ENCODE measurements at places on chromosomes 16 and 17.

- DNase-seq = no peak
Measured at GRCh38 chr16:54389836-54390494, 103.4 kb upstream of the IRX3 start.

GRCh38 chr17:38897176-38897575 lies 27.3 kb downstream of the LASP1 start:
- DNase-seq = no peak

DNA sequence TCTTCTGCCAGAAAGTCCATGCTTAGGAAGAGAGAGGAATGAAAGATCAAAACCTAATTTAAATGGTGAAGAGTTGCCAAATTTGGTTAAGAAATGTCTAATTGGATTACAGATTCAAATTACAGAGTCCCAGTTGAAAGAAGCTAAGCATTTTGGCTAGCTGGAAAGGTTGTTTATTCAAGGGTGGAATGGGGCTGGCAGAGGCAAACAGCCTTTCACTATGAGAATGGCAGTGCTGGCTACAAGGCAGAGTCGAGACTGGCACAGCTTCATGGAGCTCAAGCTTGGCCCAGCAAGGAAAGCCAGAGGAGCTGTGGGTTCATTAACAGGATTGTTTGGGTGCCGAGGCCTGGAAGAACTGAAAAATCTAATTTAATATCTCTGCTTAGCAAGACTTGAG lies 13.6 kb downstream of the MAP3K3 start:
- no peak for DNase-seq

DNA sequence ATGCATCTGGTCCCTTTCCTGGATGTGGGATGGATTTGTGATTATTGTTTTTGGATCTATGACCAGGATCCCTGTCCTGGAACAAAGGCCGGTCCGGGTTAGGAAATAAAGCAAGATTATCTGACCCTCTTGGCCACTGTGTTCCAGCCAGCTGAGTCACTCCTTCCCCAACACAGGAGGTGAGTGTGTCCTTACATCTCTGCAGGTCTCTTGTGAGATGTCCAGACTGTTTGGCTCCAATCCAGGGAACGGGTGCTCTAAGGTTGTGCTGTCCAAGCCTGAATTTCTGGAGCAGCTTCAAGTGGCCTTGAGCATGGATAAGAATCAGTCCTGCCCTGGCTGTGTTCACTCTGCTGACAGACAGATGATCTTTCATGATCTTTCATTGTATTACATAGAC lies 136.5 kb upstream of the CCL2 start:
- no peak for DNase-seq

DNA sequence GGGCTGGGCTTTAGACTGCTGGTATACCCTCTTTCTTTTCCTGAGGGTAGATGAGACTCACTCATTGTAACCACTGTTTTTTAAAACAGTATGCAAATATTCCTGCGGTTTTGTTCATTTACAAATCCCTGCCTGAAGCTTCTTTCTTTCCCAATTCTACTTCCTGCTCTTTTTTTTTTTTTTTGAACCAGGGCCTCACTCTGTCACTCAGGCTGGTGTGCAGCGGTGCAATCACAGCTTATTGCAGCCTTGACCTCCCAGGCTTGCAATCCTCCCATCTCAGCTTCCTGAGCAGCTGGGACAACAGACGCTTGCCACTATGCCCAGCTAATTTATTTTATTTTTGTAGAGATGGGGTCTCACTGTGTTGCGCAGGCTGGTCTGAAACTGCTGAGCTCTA lies 8.0 kb upstream of the SULT1A1 start:
- no peak for DNase-seq

DNA sequence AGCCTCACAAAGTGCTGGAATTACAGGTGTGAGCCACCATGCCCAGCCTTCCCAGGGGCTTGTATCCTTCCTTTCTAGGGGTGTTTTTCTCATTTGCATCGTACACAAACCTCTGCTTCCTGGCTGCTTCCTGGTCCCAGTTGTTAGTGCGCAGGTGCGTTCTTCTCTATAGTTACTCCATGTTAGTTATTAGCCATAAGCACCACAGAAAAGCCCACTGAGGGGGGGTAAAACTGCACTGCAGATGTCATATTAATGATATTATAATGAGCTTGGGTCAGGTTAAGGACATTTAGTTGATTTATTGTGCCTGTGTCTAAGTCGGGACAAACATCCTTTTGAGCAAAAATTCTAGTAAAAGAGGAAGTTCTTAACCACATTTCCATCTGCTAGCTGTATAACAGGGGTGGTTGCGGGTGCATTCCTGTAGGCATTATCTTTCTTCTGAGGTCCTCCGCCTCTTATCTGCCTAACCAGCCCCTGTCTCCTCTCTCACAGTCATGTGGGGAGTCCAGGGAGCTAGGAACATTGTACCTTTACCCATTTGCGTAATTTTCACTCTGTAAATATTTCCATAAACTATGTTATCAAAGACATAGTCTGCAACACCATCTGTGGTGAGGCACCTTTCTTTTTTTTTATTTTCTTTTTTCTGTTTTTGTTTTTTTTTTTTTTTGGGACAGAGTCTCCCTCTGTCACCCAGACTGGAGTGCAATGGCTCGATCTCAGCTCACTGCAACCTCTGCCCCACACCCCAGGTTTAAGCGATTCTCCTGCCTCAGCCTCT lies 23.6 kb upstream of the ATF7IP2 start:
- no peak for DNase-seq

GRCh38 chr16:30620169-30620568 lies 10.0 kb upstream of the ZNF689 start:
- no peak for DNase-seq

GRCh38 chr17:17412326-17412725 lies 64.5 kb upstream of the MED9 start:
- no peak for DNase-seq

GRCh38 chr16:1687427-1688316 lies 9.6 kb downstream of the JPT2 start:
- DNase-seq = no peak

DNA sequence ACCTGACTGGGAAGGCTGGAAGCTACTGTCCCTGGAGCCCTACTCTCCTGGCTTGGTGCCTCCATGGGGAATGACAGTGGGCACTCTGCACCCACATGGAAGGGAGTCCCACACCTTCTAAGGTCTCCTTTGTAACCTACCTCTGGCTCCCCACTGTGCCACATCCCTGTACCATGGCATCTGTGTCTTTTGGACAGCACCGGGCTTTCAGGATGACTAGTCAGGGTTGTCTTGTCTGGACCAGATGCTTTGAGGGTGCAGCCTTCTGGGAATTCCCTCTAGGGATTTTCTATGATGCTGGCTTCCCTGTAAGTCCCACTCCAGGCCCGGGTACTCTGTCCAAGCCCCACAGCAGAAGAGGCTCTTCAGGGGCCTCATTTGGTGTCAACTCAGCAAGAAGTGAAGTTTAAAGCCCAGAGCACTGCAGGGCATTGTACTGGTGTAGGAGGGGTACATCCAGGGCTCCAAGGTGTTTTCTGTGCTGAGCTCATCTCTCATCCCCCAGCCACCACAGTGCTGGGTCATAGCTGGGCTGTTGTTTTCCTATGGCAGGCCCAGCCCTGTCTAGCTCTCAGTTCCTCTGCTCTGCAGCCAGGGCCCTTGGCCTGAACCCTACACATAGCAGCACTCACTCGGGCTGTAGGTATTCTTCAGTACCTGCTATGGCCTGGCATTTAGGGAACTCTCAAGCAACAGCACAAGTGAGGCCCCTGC lies 255.3 kb downstream of the CPPED1 start:
- DNase-seq = no peak

DNA sequence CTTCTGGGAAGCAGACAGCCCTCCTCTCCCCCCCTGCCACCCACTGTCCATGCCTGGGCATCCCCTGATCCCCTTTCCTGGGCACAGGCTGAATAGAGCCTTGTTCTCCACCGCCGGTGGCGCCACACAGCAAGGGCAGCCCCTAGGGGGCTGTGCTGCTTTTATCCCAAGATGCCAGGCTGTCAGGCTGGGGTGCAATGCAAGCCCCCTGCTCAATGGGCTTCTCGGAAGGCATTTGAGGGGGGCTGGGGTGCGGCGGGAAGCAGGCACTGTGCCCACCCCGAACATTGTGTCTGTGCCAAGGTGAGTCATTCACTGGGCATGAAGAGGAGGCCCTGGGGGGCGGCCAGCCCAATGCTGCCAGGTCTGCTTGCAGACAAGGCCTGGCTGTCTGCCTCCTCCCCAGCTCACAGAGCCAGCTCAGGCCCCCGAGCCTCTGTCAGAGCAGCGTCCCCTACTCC lies 1.5 kb upstream of the GFAP start:
- no peak for DNase-seq

- no peak for DNase-seq
Measured at GRCh38 chr17:81440511-81441244, 45.4 kb downstream of the BAHCC1 start.

- no peak for DNase-seq
Measured at GRCh38 chr17:10151667-10152496, 46.5 kb downstream of the GAS7 start.

DNA sequence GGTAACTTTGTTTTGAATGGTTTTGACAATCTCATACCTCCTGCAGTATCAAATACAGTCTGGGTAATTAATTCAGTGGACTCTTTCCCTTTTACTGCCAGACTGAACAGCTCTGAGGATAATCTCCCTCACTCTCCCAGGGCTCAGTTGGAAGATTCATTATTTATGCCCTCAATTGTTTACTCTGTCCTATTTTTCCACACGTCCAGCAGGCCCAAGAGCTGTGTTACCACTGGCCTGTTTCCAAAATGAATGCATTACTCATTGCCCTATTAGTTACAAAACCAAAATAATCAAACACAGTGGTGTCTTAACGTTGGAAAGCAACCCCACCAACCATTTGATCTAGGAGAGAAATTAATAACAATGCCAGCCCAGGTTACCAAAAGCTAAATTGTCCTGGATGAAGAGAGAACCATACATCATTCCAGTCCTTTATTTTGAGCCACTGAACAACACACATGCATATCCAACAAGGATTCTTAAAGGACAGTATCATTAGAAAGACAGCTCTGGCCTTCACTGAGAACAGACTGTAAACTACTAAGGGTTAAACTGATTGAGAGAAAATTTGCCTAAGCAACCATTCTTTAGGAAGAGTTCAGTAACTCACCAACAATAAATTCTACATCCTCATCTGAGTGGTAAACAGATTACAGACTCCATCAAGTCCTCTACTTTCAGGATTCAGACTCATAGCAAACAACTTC lies 34.5 kb downstream of the FAM222B start:
- peak; percentile 33 for DNase-seq

- DNase-seq = no peak
Measured at GRCh38 chr16:26019381-26020242, 327.9 kb downstream of the HS3ST4 start.

- DNase-seq = no peak
Measured at GRCh38 chr16:67668495-67669157, 2.0 kb downstream of the C16orf86 start.

DNA sequence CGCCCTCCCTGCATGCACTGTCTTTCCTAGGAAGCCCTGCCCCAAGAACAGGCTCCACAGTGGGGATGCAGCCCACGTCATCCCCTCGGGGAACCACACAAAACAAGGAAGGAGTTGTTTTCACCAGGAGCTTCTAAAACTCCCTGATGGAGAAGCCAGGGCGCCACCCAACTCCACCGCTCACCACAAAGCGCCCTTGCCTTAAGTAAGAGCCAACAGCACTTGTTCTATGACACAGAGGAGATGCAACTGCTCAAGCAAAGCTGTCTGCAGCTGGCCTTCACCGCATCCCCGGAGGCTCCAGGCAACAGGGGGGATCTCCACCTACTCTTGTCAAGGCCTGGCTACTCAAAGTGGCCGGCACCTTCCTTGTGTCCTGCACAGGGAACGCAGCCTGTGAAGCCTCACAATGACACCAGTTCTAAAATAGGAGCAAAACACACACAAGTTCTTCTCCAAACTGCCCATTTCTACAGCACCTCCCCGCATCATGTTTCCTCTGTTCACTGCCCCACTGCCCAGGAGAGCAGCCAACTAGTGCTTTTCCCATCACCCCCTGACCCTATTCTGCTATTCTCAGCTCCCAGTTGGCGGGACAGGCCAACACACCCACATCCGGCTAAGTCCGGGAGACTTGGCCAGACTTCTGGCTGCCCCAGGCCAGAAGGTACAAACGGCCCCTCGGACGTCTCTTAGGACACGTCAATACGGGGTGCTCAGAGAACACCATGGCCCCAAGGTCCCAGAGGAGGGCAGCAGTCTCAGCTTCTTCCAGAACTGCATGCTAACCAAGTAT lies 24.2 kb downstream of the MPG start:
- DNase-seq = no peak

- DNase-seq = no peak
Measured at GRCh38 chr17:40538936-40539705, 26.2 kb downstream of the CCR7 start.

DNA sequence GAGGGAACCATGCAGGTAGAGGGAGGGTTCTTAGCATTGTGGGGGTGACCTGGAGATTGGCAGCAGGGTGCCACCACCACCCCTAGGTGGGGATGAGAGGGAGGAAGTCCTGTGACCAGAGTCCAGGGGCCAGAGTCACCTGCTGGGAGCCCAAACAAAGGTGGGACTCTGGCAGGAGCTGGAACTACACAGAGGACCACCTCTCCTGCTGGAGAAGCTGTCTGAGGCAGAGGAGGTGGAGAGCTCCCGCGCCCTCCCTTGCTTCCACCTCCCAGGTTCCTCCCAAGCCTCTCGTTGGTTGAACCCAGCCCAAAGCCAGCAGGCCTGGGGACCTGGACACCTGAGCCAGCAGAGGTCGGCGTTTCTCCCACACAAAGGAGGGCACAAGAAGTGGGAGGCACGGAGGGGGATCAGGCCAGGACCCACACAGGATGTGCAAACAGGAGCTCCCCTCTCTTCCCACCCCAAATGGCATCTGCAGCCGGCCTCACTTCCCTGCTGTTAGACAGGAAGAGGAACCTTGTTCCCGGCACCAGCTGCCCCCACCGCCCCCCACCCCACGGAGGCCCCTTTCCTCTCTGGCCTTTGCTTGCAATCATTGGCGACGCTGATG lies 154.6 kb downstream of the SEC14L1 start:
- DNase-seq = no peak

- DNase-seq = no peak
Measured at GRCh38 chr17:69909389-69909788, 165.6 kb upstream of the KCNJ16 start.

DNA sequence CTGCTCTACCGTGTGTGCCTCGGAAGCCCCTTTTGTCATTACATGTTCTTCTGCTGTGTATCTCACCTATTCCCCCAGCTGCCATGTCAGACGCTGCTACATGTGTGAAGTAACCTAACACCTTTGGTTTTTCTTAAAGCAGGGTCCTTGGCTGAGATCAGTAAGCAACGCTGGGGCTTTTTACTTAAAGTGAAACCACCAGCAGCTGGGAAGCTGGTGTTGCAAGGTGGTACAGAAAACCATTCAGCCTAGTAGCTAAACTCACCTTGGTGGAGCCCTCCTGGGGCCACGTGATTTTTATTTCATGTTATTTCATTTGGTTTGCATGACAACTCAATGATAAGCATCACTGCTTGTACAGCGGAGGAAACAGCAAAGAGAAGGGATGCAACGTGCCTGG lies 62.6 kb downstream of the PLCG2 start:
- no peak for DNase-seq
